ENCODE measurements at places on chromosomes 3 and 15.

- no peak for DNase-seq
Measured at GRCh38 chr15:25787381-25787780, 75.7 kb downstream of the ATP10A start.

DNA sequence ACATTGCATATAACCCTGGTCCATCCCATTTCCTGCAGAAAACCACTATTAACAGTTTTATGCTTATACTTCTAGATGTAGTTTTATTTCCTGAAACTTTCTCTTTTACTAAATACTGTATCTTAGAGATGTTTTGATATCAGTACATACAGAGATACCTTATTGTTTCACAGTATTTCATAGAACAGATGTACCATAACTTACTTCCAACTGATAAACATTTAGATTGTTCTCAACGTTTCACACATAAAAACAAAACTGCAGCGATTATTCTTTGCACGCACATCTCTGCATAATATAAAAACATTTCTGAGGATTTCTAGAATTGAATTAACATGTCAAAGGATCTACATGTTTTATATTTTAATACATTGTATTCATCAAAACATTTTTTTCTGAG, 2.6 kb downstream of the ZNF80 start:
- no peak for DNase-seq

DNA sequence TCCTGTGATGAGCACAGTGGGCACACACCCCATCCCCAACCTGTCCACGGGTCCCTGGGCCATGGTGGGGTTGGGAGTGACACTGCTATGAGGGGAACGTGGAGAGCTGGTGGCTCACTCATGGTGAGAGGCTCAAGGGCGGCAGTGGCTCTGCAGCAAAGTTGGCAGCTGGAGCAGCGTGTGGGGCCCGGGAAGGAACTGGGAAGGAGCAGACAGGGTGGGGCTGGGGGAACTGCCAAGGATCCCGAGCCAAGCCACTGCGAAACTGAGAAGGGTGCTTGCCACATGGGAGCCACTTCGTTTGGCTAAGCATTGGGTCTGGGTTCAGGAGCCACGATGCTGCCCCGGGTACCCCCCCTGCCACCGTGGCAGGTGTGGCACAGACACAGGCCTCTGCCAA, 80.1 kb downstream of the SNRK start:
- no peak for DNase-seq

DNA sequence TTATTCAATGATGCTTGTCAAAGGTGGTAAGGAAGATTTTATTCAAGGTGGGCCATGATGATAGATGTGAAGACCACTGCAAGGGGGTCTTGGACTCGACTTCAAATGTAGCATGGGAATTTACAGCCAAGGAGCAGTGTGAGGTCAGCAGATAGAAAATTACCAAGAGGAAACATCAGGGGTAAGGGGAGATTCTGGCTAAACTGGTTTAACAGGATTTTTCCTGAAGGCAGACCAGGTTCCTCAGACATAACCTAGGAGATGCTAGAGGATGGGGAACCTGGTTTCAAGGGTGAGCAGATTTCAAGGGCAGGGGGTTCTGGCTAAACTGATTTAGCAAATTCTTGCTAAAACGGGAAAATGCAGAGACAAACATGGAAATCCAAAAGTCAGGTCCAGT, 464.9 kb downstream of the TAFA4 start:
- DNase-seq = no peak

GRCh38 chr3:1087066-1087560, 5.7 kb upstream of the CNTN6 start:
- DNase-seq = no peak

DNA sequence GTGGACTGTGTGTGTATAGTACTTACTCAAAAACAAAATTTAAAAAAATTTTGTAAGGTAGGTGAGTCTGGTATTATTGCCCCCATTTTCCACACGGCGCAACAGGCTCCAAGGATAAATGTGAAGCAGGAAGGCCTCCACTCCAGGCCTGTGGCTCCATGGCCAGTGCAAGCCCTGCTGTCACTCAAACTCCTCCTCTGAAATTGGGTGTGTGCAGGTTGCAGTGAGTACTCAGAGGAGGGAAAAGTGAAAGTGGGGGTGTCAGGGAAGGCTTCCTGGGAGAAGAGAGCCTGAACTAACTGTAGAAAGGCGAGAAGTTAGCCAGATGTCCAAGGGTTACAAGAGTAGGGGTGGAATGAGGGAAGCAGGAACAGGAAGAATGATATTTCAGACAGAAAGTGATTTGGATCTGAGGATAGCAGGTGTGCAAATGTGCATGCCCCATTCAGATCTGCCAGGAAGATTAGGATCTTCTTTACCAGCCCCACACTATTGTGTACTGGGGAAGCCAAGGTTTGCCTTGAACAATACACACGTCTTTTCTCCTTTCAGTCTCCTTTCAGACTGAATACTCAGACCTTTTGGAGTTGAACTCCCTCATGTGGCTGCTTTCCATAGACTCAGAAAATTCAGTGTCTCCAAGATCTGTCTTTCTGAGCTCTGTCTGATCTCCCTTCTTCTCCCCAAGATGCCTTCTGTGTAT, 48.7 kb upstream of the RYK start:
- DNase-seq = no peak

DNA sequence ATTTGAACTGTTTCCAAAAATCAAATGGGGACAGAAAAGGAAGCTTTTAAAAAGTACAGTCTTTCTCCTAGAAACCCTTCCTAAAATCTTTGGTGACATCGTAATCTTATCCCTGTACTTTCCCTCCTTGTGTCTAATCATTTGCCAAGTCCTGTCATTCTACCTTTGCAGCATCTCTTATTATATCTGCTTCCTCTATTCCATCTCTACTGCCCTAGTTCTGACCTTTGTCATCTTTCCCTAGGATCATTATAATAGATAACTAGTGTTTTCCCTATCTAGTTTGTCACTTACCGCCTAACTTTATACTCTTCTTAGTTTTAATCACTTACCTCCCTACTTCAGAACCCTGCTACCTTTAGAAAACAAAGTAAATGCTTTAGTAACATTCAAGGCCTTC, 11.6 kb downstream of the USP8 start:
- no peak for DNase-seq

- no peak for DNase-seq
Measured at GRCh38 chr3:176097027-176097426, 1100.3 kb downstream of the TBL1XR1 start.

- DNase-seq = no peak
Measured at GRCh38 chr3:170772175-170772574, 97.8 kb downstream of the RPL22L1 start.

DNA sequence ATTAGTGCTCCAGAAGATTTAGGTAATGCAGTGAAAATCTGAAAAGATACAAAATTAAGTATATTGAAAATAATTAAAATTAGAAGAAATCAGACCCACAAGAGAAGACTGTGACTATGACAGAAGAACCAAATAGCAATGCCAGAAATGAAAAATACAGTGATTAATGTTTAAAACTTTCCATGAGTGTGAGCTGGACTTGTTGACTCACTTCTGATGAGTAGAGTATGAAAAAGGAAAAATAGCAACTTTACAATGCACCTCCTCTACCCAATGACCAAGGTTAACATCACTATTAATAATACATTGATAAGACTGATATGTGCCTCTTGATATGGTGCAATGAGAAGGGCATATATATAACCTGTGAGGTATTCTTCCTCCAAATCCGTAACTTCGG, 39.3 kb upstream of the SLC22A13 start:
- DNase-seq = no peak

GRCh38 chr15:80231371-80231770, 20.6 kb downstream of the CTXND1 start:
- no peak for DNase-seq

DNA sequence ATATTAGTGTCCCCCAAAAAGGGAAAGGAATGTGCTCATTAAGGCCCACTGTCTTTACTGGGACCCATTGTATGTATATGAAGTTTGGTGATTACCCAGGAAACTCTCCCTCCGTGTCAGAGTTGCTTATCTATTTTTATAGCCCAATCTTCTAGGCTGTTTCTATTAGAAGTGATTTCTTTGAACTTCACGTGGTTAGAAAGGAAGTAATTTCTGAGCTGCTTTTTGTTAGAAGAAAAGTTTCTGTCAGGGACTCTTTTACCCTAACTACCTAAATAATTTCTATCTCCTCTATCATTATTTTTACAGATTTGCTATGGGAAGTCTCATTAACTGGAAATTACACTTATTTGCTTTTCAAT, 17.7 kb upstream of the SENP7 start:
- no peak for DNase-seq

DNA sequence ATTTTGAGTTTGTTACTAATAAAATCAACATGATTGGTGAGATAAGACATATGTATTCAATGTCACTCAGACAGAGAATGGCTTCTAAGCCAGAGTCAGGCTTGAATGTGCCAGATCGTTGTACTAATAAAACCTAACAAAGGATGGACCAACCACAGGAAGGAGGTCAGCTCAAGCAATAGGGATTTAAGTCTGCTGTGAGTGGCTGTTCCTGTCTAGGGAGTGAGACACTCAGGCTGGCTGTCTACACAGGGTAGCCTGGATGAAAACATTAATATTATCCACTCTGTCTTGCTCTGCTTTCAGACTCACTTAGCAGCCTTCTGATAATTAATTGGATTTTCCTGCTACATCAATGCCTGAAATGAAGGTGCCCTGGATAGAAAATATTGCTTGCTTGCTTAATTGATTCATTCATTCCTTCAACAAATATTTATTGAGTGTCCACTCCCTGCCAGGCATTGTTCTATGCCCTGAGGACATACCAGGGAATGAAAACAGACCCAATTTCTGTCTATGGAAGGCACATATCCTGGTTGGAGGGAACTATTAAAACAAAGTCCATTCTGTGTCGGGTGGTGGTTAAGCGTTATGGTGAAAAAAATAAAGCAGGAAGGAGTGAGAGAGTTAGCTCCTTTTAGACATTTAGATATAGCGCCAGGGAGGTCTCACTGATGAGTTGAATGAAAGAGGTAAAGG, 239.4 kb downstream of the CHST2 start:
- DNase-seq = no peak

- DNase-seq = no peak
Measured at GRCh38 chr15:77503764-77504163, 83.1 kb downstream of the HMG20A start.

GRCh38 chr3:172461530-172462138, 13.4 kb upstream of the GHSR start:
- no peak for DNase-seq

DNA sequence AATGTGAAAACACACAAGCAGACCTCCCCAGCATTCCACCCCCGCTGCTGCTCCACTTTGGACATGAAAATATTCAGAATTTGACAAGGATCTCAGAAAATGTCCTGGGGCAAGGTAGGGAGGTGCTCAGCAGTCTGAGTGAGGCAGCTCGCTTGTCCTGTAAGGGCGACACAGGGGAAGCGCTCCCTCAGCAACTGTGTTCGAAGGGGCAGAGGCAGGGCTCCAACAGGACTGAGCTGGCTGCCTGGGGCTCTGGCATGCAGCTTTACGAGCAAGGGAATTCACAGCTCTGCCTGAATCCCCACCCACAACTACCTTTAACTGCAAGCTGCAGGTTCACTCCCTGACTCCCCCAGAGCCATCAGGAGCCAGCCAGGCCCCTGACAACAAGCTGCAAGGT, 287.0 kb upstream of the LYSMD4 start:
- no peak for DNase-seq

DNA sequence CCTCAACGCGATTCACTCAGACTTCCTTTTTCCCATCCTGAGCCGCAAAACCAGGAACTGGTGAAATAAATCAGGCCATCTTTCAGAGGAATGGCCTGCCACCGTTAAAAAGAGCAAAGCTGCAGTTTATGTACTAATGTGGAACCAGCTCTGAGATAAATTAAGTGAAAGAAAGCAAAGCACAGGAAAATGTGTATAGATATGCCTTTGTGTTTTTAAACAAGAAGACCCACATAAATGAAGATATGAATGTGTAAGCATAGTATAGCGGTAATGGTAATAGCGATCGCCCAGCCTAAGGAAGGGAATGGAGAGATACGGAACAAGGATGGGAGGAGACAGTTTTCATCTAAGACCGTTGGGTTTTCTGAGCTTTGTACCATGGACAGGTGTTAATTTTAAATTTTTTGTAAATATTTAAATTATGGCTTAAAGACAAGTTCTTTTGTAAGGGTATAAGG, 30.8 kb upstream of the RPN1 start:
- no peak for DNase-seq

DNA sequence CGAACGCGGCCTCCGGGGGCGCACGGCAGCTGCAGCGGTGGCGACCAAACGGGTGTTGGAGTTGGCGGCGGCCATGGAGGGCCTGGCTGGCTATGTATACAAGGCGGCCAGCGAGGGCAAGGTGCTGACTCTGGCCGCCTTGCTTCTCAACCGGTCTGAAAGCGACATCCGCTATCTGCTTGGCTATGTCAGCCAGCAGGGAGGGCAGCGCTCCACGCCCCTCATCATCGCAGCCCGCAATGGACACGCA, 725 bp downstream of the FEM1B start:
- no peak for DNase-seq

All from activated CD4-positive, alpha-beta T cell treated with anti-CD3 and anti-CD28 coated beads for 1 hour (primary cell).